ENCODE measurements at places on chromosomes 2 and 18. TPM values are rescaled to one million over a fixed set of nuclear protein-coding genes. Genes with fewer than 3 reads are reported as not detected.

- DNase-seq, result no peak
Observed at GRCh38 chr18:13191779-13192178, 26.8 kb upstream of the LDLRAD4 start.

- no peak for DNase-seq
Observed at GRCh38 chr2:142944721-142945120, 67.3 kb downstream of the KYNU start.

DNA sequence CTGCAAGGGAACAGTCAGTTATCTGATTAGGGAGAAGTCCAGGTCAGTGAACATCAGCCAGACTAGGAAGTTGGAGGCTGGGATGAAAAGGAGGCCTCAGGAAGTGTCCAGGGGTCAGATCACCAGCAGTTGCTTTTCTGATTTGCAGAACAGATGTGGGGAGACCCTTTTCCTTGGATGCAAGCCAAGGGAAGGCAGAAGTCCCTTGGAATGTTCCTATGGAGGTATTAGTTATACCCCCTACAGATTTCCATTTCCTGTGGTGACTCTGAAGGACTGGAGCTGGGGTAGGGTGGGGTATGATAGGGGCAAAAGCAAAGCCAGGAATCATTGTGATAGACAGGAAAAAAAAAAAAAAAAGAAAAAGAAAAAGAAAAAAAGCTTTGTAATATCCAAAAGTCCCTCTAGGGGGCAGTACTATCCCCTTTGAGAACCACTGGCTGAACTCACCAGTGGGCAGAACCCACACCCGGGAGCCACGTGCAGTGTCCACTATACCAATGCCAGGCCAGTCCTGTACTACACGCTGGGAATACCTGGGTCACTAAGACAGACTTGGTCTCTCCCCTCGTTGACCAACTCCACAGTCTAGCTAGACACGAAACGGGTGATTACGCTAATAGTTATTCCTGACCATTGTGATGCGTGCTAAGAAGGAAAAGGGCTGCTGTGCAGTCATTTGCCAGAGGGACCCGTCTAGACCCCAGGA, 7.4 kb downstream of the DYSF start:
- DNase-seq, result no peak

DNA sequence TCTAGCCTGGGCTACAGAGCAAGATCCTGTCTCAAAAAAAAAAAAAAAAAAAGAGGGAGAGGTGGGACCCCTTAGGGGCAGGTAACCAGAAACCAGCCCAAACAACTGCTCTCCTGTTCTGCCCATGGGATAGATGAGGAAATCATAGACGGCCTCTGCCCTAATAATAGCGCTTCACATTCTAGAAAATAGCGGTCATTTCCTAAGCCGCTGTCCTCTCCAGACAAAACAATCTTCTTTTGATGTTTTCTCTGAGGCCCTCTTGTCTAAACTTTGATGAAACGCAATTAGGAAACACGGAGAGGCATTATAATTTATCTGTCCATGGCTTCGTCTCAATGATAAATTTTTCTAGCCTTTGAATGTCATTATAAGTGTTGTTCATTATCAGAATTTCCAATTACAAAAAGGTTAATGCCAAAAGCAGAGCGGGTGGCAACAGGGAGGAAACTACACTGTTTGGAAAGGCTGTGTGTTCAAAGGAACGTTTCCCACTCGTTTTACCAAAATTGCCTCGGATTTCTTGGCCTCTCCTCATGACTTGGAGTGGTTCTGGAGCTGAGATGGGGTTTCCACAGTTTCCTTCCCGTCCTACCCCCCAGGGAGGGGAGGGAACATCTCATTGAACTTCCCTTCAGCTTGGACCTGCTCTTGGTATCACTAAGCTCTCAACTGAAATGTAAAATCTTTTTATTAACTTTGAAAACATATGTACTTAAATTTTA, 151.6 kb upstream of the ZNF236 start:
- no peak for DNase-seq

DNA sequence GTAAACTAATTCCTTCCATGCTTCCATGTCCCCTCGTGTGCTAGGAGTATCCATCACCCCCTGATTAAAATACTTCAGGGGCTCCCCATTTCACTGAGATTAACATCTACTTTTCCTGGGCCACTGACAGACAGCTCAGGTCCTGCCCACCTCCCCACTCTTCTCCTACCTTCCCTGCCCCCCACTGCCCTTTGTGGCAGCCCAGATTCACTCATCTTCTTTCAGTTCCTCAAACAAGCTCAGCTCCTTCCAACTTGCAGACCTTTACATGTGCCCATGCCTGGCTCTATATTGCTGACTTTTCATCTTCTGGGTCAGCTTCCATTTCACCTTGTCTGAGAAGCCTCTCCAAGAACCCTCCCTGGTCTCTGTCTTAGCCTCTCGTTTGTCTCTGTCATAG, 12.0 kb downstream of the RUFY4 start:
- DNase-seq, result no peak

GRCh38 chr2:204143216-204144014, 206.9 kb downstream of the ICOS start:
- DNase-seq, result no peak

DNA sequence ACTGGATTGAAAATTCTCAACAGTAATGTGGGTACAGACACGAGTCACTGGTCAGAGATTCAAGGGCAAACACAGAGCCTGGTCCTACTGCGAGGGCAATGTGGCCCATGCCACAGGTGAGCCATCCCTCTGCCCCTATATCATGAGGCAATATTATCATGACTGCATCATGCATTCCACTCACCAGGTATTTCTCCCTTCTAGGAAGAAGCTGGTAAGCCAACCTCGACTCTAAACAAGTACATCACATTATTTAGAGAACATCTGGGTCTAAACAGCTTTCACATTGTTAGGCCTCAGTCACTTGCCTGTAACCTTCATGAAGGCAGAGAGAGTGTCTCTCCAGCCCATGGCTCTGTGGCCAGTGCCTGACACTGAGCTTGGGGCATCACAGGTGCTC, 14.6 kb upstream of the RPL31 start:
- no peak for DNase-seq

GRCh38 chr2:11697103-11697871, 27.3 kb upstream of the NTSR2 start:
- DNase-seq, result no peak

GRCh38 chr2:96198921-96199320, 9.7 kb downstream of the STARD7 start:
- DNase-seq, result no peak

DNA sequence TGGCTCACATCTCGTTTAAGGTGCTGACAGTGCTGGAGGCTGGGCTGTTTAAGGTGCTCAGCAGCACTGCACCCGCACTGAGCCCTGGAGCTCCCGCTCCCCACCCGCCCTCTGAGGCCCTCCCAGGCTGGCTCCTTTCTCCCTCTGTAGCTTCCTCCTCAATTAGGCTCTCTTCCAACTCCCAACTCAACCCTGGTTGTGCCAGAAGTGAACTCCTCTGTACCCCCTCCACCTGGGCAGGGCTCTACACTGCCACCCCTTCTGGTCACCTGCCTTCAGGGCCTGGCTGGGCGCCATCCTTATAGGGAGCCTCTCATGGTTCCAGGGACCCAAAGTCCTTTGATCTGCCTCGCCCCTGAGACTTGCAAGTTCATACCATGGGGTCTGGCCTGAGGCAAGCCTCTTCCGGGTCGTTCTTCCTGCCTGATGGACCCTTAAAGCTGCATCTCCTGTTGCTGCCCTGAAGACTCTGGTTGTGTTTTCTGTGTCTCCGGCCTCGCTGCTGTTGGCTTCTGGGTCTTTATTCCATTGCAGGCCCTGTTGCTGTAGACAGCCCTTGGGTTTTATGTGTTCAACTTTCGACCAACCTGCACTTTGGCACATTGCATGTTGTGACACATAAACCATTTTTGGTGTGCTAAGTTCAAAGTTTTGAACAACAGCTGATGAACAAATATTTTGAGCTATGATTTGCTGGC, 199.6 kb downstream of the LDLRAD4 start:
- no peak for DNase-seq

- DNase-seq, result no peak
Observed at GRCh38 chr18:59881728-59882656, 17.8 kb upstream of the PMAIP1 start.

DNA sequence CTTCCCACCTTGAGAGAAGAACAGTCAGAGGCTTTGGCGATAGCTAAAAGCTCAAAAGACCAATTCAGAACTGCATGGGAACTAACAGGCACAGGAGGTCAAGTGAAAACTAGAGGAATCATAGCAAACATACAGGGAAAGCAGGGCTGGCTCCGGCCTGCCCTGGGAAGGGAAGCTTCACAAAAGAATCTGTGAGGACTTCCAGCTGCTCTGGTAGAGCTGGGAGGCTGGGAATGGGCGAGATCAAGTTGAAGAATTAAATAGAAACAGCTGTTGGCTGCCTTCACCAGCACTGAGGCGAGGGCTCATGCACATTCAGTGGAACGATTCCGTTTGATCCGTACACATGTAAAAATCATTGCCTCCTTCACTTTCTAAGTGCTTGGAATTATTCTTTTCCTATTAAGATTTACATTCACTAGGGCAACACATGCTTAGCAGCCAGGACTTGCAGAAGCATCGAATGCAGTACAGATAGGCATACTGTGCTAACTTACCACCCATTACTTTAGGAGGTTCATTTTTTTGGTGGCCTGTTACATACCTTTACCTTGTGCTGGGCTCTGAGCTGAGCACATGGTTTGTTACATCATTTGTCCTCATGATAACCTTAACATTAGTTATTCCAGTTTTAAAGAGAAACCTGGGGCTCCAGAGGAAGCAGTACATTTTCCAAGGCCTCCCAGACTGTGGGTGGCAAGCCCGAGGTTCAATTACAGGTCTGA, 125.4 kb upstream of the RNF152 start:
- DNase-seq, result no peak

DNA sequence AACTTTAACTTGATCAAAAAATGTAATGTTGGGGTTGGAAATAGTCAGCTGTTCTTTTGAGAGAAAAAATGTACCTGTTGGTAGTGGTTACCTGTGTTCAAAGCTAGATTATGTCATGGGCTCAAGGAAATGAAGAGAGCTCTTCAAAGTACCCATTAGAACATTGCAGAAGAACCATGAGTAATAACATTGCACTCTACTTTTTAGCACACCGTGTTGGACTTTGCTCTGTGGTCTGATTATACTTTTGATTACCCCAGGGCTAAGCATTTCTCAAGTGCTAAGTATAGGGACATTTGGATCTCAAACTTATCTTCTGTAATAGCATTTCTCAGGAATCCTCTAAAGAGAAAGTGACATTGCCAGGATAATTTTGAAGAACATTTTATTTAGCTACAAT, 1122.8 kb upstream of the CELF4 start:
- no peak for DNase-seq

DNA sequence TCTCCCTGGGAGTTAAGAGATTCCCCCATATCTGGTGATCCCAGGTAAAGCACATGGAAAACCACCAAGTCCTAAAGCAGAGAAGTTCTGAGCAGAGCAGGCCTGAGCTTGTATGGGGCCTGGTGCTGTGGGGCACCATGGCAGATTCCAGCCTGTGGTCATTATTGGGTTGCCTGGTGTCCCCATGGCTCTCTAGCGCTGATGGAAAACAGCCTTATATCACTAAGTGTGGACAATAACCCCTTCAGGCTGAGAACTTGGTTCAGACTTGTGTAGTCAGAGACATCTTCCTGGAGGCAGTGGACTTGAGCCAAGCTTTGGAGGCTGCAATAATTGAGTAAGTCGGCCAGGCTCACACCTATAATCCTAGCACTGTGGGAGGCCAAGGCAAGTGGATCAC, 96.8 kb downstream of the MCFD2 start:
- no peak for DNase-seq

GRCh38 chr18:15165048-15165447, 417.1 kb downstream of the ANKRD30B start:
- DNase-seq, result no peak

- no peak for DNase-seq
Observed at GRCh38 chr2:197704434-197705120, 592 bp upstream of the MARS2 start.

GRCh38 chr18:79484661-79485621, 89.2 kb downstream of the NFATC1 start:
- DNase-seq, result no peak

DNA sequence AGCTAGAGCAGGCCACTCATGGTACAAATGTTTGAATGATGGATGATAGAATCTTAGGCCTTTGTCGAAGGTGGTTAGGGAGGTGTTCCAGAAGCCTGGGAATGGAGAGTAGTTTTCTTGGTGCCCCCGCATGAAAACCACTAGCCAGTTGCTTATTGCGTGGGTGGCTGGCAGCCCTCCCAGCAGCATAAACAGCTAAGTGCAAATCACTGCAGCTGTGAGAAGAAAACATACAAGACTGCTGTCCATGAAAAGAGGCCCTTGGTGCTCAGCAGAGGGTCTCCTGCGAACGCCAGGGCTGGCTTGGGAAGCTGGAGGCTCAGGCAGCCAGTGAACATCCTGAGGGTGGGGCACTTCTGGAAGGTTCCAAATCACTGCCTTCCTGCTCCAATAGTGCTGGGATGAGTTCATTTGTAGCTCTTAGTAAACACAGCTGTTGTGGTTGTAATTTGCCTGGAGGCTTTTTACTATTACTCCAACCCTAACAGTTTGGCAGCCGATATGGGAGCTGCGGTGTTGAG, 118.8 kb downstream of the MGAT5 start:
- no peak for DNase-seq

- DNase-seq, result no peak
Observed at GRCh38 chr2:152648336-152648735, 68.9 kb downstream of the PRPF40A start.

GRCh38 chr18:41814651-41815050, 140.4 kb upstream of the PIK3C3 start:
- no peak for DNase-seq

DNA sequence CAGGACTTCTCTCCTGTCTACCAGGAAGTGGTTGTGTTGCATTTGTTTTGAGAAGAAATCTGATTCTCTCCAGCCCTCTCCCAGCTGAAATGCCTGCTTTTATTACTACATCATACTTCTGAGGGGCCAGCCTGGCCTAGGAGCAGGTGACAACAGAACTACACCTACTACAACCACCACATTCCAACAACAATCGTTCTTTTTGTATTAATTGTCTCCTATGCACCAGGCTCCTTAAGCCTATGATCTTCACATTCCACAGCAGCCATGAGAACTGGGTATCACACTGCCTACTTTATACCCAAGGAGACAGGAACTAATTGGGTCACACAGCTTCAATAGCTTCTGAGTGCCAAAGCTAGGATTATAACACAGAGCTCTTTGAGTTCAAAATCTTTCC, 167.7 kb downstream of the TDRD15 start:
- DNase-seq, result no peak

GRCh38 chr2:227038550-227039189, 125.3 kb downstream of the COL4A4 start:
- DNase-seq, result no peak

- DNase-seq, result no peak
Observed at GRCh38 chr2:27073782-27074181, 2.3 kb upstream of the OST4 start.

- DNase-seq, result no peak
Observed at GRCh38 chr2:217199255-217199630, 339.4 kb upstream of the TNP1 start.

SP5 gene
- not detected for total RNA-seq

DNAJC27 gene
- total RNA-seq, result 14.1 TPM

WDR43 gene
- 45.1 TPM for total RNA-seq

INHA gene
- not detected for total RNA-seq

EFHD1 gene
- total RNA-seq, result not detected
